ENCODE measurements at places on chromosomes 2 and 18.

DNA sequence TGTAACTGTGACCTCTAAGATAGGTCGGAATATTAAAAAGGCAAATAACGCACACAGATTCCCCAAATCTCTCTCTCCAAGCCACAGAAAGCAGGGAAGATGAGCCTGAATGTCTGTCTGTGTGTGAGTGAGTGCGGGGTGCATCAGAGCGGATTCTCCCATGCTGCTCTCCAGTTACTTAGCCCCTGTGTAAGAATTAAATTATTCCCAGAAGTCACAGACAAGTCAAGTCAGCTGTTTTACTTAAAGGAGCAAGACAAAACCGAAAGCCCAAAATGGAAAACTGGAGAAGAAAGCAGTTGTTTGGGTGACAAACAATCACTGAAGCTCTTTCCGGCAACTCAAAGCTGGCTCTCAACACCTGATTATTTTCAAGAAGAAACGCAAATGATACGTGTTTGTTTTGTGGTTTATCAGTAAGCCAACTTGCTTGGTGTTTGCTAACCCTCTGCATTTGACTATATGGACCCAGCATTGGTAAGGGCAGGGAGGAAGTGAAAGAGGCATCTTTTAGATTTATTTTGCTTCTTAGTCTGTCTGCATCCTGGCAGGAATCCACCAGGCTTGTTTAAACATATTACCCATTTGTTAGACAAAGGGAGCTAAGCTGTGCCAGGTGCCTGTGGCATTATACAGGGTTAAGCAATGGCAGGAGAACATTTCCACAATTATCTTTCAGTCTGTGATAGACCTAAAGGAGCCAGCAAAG, 121.5 kb upstream of the CREB1 start:
- DNase-seq: no peak

DNA sequence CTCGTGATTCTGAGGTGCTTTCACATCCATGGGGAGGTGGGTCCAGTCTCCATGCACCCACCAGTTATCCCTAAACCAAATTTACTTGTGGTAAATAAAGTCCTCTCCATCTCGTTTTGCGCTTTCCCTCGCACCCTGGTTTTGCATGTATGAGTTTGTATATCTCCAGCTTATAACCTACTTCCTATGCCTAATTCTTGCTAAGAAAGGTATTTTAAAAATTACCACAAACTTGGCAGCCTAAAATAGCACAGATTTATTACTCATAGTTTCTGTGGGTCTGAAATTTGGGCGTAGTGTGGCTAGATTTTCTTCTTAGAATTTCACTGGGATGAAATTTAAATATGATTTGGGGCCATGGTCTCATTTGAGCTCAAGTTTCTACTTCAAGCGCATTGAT, 511.5 kb downstream of the NYAP2 start:
- DNase-seq: no peak

GRCh38 chr18:79867666-79868065, 69.9 kb downstream of the KCNG2 start:
- DNase-seq: no peak

DNA sequence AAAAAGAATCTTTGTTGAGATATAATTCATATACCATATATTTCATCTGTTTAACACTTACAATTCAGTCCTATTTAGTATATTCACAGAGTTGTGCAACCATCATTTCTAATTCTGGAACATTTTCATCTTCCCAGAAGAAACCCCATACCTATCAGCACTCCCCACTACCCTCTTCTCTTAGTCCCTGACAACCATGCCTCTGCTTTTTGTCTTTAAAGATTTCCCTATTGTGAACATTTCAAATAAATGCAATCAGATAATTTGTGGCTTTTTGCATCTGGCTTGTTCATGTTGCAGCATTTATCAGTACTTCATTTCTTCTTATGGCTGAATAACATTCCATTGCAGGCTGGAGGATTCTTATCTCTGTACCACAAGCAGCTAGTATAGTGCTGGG, 305.9 kb upstream of the MEX3C start:
- no peak for DNase-seq

DNA sequence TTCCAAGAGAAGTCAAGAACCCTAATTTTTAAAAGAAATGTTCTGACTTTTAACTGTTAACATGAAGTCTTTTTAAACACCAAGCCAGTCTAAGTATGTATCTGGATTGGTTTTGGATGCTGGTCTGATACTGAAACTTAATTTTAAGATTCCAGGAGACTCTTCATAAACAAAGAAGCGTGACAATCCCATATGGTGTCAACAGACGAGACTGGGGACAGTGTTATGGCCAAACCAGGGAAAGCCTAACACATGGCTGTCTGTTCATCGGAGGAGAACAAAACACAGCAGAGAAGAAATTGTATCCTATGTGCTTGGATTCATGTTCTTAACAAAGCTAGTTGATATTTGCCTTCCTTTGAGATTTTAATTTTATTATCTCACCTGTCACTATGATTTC, 80.5 kb upstream of the UPP2 start:
- DNase-seq: no peak

DNA sequence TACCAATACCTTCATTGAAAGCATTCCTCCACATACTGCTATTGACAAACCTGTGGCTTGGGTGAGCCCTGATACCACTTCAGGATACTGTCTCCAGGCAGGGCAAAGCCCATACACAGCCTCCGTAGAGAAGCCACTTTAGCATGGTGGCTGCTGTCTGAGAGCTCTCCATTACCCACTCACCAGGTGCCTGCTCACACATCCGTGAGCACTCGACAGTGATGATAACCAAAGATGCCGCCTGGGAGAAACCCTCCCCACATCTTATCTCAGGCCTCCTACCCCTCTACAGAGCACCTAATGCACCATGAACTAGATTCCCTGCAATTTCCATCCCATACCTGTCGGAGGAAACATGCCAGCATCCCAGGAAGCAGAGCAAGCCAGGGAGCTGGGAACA, 57.6 kb upstream of the KLHL29 start:
- no peak for DNase-seq

GRCh38 chr18:2932247-2933181, 80.4 kb downstream of the LPIN2 start:
- DNase-seq: no peak

- DNase-seq: no peak
Observed at GRCh38 chr2:60706021-60706420, 50.0 kb upstream of the PAPOLG start.

DNA sequence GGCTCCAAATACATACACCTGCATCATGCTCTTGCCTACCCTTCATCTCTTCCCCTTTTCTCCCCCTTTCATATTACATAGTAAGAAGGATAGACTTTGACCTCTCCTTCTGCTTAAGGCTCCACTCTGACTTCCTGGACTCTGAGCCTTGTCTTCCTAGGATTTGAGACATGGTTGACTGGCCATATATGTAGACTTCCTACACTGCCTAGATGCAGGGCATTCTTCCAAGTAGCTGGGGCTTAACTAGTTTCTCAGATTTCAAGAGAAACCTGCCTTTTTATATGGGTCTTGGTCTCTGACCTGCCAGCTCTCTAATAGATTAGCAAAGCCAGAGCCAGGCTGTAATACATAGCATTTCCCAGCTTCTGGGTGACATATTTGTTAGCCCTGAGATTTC, 35.4 kb upstream of the CYP26B1 start:
- no peak for DNase-seq

DNA sequence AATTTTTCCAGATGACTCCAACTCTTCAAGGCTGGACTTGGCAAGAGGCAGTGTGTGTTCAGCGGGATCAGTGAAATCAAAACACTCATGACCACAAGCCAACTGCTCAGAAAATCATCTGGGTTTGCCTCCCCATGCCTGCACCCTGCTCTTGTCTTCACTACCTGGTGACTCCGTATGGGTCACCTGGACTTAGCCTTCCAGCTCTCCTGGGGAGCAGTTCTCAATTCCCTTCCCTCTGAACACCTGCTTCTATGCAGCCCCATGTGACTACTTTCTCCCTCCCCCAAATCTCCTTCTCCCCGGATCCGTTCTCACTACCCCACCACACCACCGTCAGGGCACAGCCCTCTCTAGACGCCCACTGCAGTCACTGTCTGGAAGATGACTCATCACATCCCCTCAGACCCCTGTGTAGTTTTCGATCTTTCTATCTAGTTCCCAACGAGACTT, 130.2 kb upstream of the ID2 start:
- no peak for DNase-seq

- no peak for DNase-seq
Observed at GRCh38 chr2:170486730-170487129, 228.4 kb upstream of the SP5 start.

DNA sequence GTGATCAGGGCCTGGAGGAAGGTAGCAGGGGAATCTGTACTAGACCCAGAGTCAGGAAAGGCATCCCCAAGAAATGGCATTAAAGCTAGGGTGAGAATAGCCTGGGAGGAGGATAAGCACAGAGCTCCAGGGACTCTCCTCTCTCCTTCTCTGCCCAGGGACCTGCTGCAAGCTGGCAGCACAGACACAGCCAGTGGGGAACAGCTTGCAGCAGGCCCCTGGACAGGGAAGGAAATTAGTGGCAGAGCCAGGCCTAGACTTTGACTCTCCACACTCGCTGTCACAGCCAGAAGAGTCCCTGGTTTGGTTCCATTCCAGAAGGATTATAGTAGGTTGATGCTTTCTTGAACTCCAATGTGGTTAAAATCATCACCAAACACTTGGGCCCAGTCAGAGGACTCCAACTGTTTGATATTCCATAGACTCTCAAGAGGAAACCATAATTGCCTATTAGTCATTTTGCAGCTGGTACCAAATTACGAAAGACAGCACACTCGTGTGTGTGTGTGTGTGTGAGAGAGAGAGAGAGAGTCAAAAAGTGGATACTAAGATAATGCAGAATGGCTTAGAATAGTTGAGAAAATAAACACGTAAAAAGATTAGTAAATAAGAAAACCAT, 95.5 kb upstream of the ATP8B1 start:
- no peak for DNase-seq

DNA sequence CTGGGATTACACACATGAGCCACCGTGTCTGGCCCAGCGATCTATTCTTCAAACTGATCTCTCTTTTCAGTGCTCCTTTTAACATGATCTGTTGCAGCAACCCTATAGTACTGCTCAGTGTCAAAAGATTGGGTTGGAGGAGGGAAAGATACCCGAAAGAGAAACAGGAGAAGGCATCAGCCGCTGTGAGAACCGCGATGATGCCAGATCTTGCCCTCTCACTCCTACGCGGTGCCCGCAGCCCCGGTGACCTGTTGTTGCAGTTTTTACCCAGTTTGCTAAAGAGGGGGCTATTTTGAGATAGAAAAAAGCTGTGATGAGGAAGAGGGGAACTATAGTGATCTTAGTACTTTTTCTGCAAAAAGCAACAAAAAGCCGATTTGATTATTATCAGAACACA, 335.5 kb downstream of the KCNS3 start:
- no peak for DNase-seq

DNA sequence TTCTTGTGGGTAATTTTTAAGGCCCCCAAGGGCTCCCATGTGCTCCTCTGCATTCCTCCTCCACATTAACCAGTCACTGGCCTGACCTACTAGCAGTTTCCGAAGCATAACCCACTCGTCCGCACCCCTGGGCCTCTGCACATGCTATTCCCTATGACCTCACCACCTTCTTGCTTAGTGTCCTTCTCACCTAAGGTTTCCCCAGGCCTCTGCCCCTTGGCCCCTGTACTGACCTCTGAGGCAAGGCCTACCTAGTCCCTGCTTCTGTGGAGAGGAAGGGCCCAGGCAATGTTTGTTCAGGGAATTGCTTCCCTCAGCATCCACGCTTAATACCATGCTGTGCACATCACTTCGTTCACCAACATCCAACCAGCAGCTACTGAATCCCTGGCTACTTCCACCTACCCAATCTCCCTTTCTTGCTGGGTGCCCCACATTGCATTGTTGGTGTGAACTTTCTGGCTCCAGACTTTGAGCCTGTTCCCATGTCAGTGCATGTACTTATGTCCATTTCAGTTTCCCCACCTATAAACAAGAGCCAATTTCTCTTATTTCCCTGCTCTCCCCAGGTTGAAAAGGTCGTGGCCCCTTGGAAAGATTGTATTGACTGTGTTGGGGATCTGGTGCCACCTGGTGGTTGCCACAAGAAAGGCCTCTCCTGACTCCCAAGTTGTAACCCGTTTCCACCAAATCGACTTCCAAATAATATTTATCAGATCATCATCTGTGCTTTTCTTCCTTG, 19.2 kb upstream of the TMEM177 start:
- no peak for DNase-seq

GRCh38 chr2:234324116-234324515, 172.8 kb downstream of the ARL4C start:
- no peak for DNase-seq

- DNase-seq: no peak
Observed at GRCh38 chr2:65504201-65504600, 71.8 kb upstream of the SPRED2 start.

- DNase-seq: no peak
Observed at GRCh38 chr18:2104620-2105462, 466.5 kb downstream of the METTL4 start.

GRCh38 chr2:33363325-33364298, 112.8 kb upstream of the RASGRP3 start:
- no peak for DNase-seq

- no peak for DNase-seq
Observed at GRCh38 chr18:48993586-48993985, 42.8 kb upstream of the SMAD7 start.

DNA sequence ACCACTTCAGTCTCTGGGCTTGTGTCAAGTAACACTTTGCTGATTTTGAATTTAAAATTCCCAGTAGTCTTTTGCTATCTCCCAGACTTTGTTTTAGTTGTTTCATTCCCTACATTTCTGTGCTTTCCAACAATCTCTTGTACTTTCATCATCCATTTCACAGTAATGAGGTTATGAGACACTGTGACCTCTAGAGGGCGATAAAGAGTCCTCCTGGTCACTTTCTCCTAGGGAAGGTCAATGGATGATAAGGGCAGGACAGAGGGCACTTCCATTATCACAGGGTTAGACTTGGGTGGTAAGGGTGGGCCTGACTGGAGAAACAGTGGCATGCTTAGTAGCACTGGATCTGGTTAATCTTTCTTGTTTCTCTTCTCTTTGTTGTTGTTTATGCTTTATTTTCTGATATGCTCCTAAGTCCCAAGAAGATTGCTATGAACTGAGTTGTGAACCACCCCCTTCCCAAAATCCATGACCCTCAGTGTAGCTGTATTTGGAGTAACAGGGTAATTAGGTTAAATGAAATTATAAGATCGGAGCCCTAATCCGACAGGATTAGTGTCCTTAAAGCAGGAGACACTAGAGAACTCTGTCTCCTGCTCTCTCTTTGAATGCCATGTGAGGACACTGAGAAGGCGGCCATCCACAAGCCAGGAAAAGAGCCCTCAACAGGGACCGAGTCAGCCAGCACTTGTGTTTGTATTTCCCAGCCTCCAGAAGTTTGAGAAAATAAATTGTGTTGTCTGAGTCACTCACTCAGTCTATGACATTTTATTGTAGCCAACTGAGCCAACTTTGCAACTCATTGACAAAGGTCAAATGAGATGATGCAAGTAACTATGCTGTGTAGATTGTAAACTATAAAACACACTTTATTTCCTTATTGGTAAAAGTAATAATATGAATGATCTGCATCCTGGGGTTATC, 779.2 kb downstream of the CNTNAP5 start:
- no peak for DNase-seq

DNA sequence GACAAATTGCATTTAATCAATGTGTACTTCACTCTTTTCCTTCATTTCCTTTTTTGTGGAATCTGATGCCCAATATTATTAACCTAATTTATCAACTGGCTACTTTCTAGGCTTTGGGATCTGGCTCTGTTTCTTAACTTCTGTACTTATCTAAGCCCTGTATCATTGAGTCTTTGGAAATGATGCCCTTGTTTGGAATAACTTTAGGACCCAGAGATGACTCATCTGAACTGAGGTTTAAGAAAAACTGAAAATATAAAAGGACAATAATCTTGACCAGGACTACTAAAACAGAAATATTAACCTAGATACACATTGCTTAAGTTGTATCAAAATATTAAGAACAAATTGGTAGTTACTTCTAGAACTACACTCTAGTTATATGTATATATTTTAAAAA, 600.8 kb downstream of the CPS1 start:
- no peak for DNase-seq

Data from cerebellar nuclear complex (tissue), 1 donor.